ENCODE measurements at places on chromosomes 7 and 10. TPM values are rescaled to one million over a fixed set of nuclear protein-coding genes. Genes with fewer than 3 reads are reported as not detected.

GRCh38 chr10:95755511-95756004, 405 bp upstream of the ENTPD1 start:
- DNase-seq, result no peak

DNA sequence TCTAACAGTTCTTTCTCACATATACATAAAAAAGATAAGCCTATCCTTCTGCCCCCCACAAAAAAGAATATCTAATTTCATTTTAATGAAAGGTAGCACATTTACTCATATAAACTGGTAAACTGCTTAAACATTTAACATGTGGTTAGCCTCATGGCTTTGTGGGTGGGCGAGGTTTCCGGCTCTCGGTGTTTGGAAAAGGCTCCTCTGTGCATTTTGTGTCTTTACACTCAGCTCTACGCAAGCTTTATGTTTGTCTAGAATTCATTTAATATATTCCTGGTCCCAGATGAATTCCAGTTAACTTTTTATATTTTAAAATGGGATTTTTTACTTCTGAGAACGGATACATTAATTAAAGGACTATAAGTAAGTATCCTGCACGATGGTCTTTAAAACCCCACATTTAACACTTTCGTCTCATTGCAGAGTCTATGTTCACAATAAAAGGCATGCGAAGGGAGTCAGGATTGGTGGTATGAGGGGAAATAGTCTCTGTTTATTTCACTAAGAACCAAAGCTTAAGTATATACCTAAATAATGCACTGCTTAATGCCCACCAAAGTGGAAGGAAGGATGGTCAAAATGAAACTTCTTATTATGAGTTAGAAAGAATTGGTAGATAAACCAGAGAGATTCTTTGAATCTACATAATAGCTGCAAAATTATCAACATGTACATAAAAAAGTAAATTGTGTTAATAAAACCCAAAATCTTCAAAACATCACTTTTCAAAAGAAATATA, 197.2 kb downstream of the CRPPA start:
- peak; percentile 27 for DNase-seq

DNA sequence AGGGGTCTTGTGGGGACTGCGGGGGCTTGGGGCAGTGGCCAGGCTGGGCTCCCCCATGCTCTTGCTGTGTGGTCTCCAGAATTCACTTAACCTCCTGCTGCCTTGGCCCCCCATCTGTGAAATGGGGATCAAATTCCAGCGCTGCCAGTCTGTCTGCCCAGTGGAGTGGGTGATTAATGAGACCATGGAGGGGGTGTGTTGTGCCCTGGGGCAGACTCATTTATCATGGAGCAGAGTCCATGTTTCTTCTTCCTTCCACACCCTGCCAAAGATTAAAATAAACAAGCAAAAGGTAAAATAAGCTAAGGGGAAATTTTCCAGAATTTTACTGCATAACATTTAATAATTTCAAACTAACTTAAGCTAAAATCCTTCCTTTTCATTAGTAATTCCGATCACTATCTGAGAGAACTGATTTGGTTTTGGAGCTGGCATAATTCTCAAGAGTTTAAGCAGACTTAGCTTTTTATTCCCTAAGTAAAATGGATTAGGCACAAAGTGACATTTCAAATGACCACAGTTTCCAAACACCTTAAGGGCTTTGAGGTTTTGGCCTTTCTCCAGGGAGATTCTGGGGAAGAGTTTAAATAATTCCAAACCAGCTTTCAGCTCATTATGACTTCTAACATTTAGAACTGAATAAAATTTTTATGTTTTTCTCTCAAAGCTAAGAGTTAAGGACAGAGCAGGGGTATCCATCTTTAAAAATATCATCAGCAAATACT, 211.9 kb downstream of the CXCL12 start:
- peak; percentile 56 for DNase-seq

DNA sequence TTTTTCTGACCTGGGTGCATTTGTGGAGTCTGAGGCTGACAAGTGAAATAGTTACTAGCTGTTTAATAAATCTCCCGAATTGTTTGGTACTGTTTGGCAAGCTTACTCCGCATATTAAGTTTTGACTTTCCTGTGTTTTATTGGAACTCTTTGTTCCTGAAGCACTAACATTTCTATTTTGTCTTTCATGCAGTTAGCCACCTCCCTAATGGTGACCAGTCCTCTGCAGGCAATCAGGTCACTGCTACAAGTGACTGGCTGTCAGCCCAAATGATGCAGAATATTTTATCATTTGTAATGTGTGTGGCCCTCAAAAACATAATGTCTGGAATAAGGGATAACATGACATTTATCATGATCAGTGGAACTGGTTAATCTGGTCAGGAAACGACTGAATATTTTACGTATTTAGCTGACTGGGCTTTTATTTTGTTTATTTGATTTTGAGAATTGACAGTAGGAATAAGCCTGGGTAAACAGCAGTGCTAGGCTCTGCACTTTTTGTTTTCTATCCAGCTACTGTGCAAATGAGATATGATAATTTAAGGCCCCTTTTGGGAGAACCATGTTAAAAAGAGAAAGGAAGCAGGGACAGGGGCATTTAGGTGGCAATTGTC, 82.9 kb downstream of the ST7 start:
- no peak for DNase-seq

DNA sequence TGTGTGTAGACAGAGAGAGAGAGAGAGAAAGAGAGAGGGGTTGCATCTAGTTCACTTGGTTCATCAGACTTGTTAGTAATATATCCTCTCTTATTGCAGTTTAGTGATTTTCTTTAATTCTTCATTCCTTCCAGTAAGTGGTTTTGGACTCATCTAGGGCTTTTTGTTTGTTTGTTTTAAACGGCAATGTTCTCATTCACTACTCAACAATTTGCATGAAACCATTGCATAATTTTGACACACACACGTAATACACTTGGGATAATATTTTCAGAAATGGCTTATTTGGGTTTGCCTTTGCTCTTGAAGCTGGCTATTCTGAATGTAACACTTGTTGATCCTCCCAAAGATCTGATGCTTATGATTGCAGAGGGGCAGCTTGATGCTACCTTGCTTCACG, 16.4 kb upstream of the ZNF32 start:
- DNase-seq, result no peak

- no peak for DNase-seq
These were observed 1.2 kb upstream of the AMPH start for GRCh38 chr7:38632411-38632810.

GRCh38 chr10:69652857-69653199, 22.8 kb downstream of the FAM241B start:
- DNase-seq, result no peak

- no peak for DNase-seq
These were observed 25.6 kb downstream of the PPIF start for GRCh38 chr10:79372871-79373270.

- DNase-seq, result no peak
These were observed 37.4 kb upstream of the RSU1 start for GRCh38 chr10:16854623-16855022.

Gene VSIR
- total RNA-seq, result 1.0 TPM

Gene GSTO2
- total RNA-seq, result not detected

Gene C10orf67
- total RNA-seq, result not detected

Gene BEND7
- 8.1 TPM for total RNA-seq

Gene PSTK
- total RNA-seq, result 12.7 TPM

Gene SEMA3E
- 9.4 TPM for total RNA-seq

Measured in H4 (cell line).